T-helper 17 cell (primary cell): ENCODE measurements at places on chromosomes 7 and 10. TPM values are rescaled to one million over a fixed set of nuclear protein-coding genes. Genes with fewer than 3 reads are reported as not detected.
A peak's percentile ranks its signal among the peaks of the same experiment; 100 is the strongest.

DNA sequence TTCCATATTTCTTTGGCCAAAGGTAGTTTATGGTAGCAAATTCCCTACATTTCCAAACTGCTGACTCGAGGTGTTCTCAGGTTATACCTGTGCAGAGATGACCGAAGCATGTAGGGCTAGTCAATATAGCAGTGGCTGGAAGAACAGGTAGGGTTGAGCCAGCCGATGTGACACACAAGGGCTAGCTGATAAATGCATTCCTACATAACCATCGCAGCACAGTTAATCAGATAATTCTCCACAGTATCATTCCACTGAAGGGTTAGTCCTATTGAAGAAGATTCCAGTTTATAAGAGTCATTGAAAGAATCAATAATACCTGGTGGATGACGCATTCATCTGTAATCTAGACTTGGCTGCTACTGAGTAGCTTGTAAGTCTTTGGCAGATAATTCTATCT, 220.0 kb downstream of the KIF20B start:
- DNase-seq = no peak

DNA sequence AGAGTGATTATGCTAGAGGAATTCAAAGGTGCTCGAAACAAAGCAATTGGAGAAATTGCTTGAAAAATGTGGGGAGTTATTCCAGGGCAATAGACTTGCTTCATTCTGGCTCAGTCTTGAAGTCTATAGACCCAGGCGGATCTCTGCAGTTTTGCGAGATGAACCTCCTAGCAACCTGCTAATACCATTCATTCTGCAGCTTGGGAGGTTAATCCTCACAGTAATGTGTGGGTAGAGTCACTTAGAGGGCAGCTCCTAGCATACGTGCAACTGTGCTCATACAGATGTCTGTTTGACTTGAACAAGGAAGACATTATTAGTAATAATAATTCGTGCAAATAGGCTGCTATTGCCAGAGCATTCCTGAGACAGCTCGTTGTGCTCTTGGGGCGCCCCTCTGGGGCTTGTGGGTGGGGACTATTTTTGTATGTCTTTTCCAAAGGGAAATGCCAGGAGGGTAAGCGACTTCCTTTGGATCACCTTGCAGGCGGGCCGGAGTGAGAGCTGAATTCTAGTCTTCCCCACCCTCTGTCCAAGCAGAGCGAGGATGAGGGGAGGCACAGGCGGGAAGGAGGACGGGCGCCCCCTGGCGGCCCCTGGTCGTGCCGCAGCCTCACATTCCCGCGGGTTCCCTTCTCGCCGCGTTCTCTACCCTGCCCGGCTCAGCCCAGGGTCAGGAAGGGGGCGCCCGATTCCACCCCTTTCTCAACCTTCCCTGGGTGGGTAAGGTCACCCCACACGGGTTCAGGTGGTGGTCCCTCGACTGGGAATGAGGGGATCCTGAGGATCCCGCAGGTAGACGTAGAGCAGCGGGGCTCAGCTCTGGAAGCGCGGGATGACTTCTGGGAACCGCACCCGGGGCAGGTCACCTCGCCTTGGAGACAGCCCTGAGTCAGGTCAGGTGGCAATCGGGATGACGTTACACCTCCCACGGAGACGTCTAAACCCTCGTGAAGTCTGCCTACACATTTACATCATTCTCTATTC, 241.5 kb downstream of the PHTF2 start:
- peak; percentile 50 for DNase-seq

GRCh38 chr7:156604836-156605695, 35.5 kb upstream of the RNF32 start:
- DNase-seq = no peak

DNA sequence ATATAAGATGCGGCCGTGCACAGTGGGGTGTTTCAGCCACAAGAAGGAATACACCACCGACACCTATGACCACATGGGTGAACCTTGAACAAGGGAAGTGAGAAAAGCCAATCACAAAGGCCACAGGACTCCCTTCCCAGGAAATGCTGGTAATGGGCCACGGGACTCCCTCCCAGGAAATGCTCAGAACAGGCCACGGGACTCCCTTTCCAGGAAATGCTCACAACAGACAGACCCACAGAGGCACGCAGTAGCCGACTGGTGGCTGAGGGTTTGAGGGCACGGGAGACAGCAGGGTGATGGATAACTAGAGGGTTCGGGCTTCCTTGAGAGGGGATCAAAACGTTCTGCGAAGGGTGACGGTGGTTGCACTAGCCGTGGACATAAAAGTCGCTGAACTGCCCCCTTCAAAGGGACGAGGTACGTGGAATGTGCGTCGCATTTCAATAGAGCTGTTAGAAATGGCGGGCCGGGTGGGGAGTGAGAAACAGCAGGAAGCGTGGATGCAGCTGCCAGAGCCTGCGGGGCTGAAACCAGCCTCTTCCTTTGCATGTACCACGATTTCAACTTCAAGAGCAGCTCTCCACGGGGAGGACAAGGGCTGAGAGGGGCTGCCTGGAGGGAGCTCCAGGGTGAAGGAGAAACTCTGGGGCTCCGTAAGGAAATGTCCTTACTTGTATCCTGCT, 274.0 kb downstream of the ELFN1 start:
- DNase-seq = no peak

Gene KEL
- 0.52 TPM for total RNA-seq
